ENCODE measurements at places on chromosomes 4 and X.

GRCh38 chr4:38266616-38267015, 306.4 kb downstream of the PTTG2 start:
- no peak overlapping the region for H3K27ac ChIP-seq
- H3K4me1 ChIP-seq, result no peaks in the 10 kb centered on the region
- no peak overlapping the region for H3K4me3 ChIP-seq
- peak; percentile 72 for DNase-seq

GRCh38 chr4:55834086-55834795, 14.7 kb downstream of the EXOC1L start:
- no peak overlapping the region for H3K4me3 ChIP-seq
- H3K27me3 ChIP-seq, result no peaks in the 10 kb centered on the region
- H3K27ac ChIP-seq, result no peak overlapping the region
- DNase-seq, result no peak
- no peaks in the 10 kb centered on the region for H3K4me1 ChIP-seq

- H3K27me3 ChIP-seq, result no peaks in the 10 kb centered on the region
- peaks cover 14% of the 10 kb centered on the region for H3K4me1 ChIP-seq
- H3K27ac ChIP-seq, result no peak overlapping the region
- DNase-seq, result no peak
- no peak overlapping the region for H3K4me3 ChIP-seq
Measured at GRCh38 chrX:107744868-107745267, 30.7 kb downstream of the TSC22D3 start.

GRCh38 chrX:54494166-54494988, 1.7 kb downstream of the FGD1 start:
- H3K36me3 ChIP-seq, result no peaks in the 10 kb centered on the region
- H3K4me3 ChIP-seq, result peak overlapping the region; percentile 74
- peak overlapping the region; percentile 84 for H3K27ac ChIP-seq

- H3K27ac ChIP-seq, result no peak overlapping the region
- H3K4me1 ChIP-seq, result no peaks in the 10 kb centered on the region
- no peak overlapping the region for H3K4me3 ChIP-seq
- no peaks in the 10 kb centered on the region for H3K36me3 ChIP-seq
- no peaks in the 10 kb centered on the region for H3K27me3 ChIP-seq
Measured at GRCh38 chr4:189809839-189810238, 130.8 kb upstream of the FRG1 start.

DNA sequence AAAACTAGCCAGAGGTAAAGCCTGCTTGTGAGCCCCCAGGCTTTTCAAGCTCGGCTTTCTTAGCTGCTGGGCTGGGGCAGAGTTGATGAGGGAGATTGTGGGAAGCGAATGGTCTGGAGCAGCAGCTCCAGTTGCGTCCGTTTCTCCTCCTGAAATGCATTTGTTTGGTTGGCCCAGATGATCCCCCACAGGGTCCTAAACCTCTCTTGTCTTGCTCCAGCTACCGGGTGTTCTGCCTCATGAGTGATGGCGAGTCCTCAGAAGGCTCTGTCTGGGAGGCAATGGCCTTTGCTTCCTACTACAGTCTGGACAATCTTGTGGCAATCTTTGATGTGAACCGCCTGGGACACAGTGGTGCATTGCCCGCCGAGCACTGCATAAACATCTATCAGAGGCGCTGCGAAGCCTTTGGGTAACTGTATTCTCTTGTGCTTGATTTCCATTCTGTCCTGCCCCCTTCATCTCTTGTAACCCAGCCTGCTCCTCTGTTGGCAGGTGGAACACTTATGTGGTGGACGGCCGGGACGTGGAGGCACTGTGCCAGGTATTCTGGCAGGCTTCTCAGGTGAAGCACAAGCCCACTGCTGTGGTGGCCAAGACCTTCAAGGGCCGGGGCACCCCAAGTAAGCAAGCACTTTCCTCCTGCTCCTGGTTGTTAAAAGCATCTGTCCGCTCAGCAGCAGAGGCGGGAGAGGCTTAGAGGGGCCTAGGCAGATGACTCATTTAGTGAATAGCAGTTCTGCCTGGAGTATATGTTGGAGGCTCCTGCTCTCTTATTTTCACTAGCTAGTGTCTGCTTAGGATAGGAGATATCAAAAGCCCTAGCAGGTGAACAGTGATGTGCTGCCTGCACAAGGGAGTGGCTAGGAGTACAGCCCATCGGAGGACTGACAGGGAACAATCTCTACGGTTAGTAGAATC, 15.3 kb downstream of the TKTL1 start:
- no peaks in the 10 kb centered on the region for H3K36me3 ChIP-seq
- H3K4me3 ChIP-seq, result no peak overlapping the region

GRCh38 chr4:150381036-150381435, 200.9 kb upstream of the MAB21L2 start:
- H3K27me3 ChIP-seq, result no peaks in the 10 kb centered on the region
- no peaks in the 10 kb centered on the region for H3K36me3 ChIP-seq
- no peak overlapping the region for H3K4me3 ChIP-seq
- DNase-seq, result no peak
- H3K27ac ChIP-seq, result no peak overlapping the region
- H3K4me1 ChIP-seq, result no peaks in the 10 kb centered on the region

GRCh38 chrX:103716962-103717361, 6.3 kb downstream of the TMEM31 start:
- no peak for DNase-seq
- H3K27me3 ChIP-seq, result no peaks in the 10 kb centered on the region
- no peaks in the 10 kb centered on the region for H3K36me3 ChIP-seq
- H3K27ac ChIP-seq, result peak overlapping the region; percentile 30

GRCh38 chr4:152586668-152587067, 50.8 kb upstream of the FBXW7 start:
- H3K4me1 ChIP-seq, result no peaks in the 10 kb centered on the region
- H3K4me3 ChIP-seq, result no peak overlapping the region
- no peak for DNase-seq
- H3K27me3 ChIP-seq, result no peaks in the 10 kb centered on the region
- no peak overlapping the region for H3K27ac ChIP-seq

- no peaks in the 10 kb centered on the region for H3K27me3 ChIP-seq
- H3K27ac ChIP-seq, result no peak overlapping the region
- H3K4me3 ChIP-seq, result no peak overlapping the region
- no peaks in the 10 kb centered on the region for H3K4me1 ChIP-seq
Measured at GRCh38 chr4:48173056-48173991, 39.3 kb upstream of the TXK start.

GRCh38 chr4:13570916-13571315, 26.6 kb upstream of the NKX3-2 start:
- peaks cover 54% of the 10 kb centered on the region for H3K36me3 ChIP-seq
- no peak overlapping the region for H3K27ac ChIP-seq
- H3K4me1 ChIP-seq, result no peaks in the 10 kb centered on the region
- no peak overlapping the region for H3K4me3 ChIP-seq

Data from ascending aorta (tissue), 2 donors.